ENCODE measurements at places on chromosomes 4 and X.

DNA sequence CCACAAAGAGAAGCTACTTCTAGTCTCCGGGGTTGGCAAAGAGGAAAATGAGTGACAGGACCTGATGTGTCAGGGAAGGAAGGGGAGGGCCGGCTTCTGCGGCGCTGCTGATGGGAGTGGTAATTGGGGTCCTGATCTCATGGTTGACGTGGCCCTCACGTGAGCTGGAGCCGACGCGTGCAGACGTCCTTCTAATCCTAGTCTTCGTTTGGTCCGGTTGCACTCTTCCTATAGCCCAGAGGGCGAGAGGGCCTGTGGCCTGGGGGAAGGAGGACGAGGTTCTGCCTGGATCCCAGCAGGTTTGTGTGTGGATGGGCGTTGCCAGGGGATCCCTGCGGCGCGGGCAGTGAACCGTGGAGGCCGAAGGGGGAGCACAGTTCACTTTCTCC lies at the start of gene ARMCX1:
TSS of gene ARMCX1 (plus strand) at position 186 of the 389 bp plus-strand sequence. CDS start 2,384 bp downstream, outside the sequence.
- DNase-seq = no peak

- DNase-seq = no peak
Observed at GRCh38 chr4:144681806-144682205, 35.9 kb downstream of the HHIP start.

GRCh38 chr4:10743357-10743756 lies 58.8 kb upstream of the CLNK start:
- DNase-seq = no peak

GRCh38 chr4:176262243-176262642 lies 6.8 kb downstream of the ASB5 start:
- no peak for DNase-seq

DNA sequence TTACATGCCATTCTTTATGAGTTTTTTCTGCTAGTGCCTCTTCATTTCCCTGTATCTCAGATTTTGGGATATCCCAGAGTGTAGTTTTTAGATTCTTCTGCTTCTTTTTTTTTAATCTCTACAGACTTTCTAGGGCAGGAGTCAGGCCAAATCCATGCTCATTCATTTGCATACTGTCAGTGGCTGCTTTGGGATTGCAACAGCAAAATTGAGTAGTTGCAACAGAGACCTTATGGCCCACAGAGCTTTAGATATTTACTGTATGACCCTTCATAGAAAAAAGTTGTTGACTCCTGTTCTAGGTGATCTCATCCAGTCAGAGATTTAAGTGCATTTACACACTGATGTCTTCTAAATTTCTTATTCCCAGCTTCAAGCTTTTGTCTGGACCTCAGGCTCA lies 35.3 kb downstream of the ARFIP1 start:
- no peak for DNase-seq

DNA sequence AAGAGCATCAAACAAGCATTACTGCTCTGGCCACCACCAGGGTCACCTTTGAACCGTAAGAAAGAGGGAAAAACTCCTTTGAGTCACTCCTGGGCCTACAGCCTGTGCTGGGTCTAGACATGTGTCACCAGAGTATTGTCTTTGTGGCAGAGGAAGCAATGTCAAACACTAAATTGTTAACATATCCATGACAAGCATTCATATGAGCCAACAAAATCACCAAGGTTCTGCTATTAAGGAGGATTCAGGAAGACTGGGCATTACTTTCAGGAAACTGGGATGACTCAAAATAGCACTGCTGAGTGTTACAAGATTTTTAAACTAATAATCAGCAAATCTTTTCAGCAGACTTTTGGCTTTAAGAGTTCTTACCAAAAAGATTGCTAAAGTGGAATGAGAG lies 28.1 kb downstream of the LGI2 start:
- DNase-seq = no peak

DNA sequence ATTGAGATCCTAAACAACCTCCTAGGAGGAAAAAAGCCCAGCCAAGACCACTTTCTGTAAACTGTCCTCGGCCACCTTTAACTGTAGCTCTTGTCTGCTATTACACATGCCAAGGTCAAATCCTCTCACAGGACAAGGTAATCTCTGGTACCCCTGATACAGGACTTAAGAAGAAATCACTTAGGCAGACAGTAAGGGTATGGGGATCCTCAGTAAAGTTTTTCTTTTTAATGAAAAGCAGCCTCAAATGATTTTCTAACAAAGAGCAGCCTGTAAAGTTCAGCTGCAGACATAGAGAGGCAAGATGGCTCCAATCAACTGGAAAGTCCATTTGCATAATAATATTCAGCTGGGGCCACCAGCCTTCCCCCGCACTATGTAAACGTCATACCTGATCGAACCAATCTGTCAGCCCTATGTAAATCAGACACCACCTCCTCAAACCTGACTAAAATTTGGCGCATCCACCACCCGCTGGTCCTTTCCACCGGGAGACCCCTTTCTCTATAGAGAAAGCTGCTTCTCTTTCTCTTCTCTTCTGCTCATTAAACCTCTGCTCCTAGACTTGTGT lies 14.6 kb upstream of the MPP1 start:
- no peak for DNase-seq

- DNase-seq = no peak
Observed at GRCh38 chr4:65450899-65451298, 219.4 kb downstream of the EPHA5 start.

GRCh38 chr4:31807036-31807435 lies 1086.9 kb downstream of the PCDH7 start:
- no peak for DNase-seq

DNA sequence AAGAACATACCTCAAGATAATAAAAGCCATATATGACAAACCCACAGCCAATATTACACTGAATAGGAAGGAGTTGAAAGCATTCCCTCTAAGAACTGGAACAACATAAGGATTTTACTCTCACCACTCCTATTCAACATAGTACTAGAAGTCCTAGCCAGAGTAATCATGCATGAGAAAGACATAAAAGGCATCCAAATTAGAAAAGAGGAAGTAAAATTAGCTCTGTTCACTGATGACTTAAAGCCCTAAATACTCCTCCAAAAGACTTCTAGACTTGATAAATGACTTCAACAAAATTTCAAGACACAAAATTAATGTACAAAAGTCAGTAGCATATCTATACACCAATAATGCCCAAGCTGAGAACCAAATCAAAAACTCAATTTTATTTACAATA lies 235.7 kb downstream of the NKX6-1 start:
- no peak for DNase-seq

DNA sequence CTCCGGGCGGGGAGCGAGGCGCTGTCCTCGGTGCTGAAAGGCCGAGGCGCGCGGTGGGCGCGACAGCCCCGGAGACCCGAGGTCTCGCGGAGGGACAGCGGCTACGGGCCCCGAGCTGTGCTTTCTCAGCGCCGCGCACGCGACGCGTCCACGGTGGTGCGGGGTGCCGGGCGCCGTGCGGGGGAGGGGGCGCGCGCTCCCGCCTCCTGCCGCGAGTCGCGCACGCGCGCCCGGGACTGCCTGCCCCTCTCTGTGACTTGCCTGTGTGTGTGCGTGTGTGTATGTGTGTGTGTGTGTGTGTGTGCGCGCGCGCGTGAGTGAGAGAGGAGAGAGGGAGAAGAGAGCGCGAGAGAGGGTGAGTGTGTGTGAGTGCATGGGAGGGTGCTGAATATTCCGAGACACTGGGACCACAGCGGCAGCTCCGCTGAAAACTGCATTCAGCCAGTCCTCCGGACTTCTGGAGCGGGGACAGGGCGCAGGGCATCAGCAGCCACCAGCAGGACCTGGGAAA lies at the start of gene GRIA2:
TSS of gene GRIA2 (plus strand) at position 358 of the 511 bp plus-strand sequence. CDS start 315 bp downstream, outside the sequence.
- DNase-seq = no peak

GRCh38 chr4:138400543-138400942 lies 158.4 kb upstream of the SLC7A11 start:
- no peak for DNase-seq

- no peak for DNase-seq
Observed at GRCh38 chrX:48695925-48696300, 621 bp upstream of the SUV39H1 start.

- DNase-seq = peak; percentile 65
Observed at GRCh38 chr4:88803600-88804096, 106.0 kb upstream of the NAP1L5 start.

DNA sequence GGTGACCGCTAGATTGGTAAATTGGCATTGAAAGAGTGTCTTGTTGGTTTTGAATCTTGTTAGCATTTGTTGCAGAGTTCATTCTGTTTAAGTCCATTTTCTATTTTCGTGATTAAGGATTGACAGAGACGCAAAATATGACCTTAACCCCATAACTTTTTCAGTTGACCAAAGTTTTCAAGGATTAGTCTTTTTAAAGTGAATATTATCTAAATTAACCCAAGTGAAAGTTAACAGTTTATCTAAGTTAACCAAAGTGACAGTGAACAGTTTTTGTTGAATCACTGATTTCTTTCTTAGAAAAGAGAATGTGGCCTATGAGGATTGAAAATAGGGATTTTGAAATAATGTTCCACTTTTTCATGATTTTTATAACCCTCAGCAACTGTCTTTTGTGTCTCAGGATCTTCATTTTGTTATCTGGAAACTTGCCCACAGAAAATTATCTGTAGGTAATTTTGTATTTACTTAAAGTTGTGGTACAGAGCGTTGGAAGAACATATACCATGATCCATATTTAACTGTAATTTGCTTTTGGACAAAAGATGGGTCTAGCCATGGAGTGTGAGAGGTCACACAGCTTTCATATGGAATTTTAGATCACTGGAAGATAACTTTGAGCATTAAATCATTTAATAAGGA lies 3.3 kb downstream of the CPEB2 start:
- no peak for DNase-seq

DNA sequence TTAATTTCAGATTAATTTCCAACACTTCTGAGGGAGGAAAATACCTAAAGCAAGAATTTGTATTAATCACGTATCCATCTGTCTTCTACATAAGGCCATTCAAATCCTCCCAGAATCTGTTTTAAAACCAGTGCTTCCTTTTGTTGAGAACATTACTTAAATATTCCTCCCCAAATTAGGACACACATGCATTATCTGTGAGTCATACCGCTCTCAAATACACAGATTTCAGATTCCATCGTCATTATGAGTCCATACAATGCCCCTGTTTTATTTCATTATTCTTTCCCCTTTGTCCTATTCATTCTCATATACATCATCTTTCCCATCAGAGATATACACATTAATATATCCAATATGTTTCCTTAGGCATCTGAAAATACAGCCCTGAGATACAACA lies 57.3 kb upstream of the PRSS12 start:
- DNase-seq = no peak

DNA sequence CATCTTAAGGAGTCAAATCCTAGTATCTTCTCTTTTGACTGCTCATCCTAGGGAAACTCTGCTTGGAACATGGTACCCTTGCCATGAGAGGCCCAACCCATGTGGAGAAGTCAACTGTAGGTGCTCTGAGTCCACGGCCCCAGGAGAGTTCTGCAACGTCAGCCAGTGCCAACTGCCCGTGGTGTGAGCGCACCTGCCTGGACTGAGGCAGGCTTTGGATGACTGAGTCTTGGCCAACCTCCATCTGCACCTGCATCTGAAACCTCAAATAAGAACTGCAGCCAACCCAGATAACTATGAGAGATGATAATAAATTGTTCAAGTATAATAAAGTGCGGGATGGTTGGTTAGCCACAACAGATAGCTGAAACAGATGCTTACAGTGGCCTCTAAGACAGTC lies 772.0 kb downstream of the TRIML1 start:
- no peak for DNase-seq

- DNase-seq = no peak
Observed at GRCh38 chr4:137825505-137825904, 293.2 kb upstream of the PCDH18 start.

DNA sequence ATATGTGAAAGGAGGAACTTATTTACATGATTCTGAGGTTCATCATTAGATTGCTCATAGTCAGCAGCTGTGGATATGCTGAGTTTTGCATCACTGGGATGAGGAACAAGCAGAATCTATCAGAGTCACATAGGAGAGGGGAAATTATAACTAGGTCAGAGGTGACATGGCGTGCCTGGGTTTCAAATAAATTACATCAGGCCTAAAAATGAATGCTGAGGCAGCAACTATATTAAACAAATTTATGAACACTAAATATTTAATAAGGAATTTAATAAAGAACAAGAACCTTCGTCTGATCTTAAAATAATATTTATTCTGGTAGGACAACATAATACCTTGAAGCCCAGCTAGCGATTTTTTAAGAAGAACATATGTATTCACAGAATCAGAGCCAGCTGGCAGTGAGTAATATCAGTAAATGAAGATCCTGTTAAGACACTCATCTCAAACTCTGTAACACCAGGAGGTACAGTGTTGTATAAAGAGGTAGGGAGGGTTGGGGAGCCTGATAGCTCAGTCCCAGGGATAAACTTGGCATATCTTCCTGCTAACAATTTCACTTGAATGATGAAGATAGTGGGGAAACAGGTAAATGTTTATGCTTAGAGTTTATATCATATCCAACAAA lies 60.9 kb upstream of the HS3ST1 start:
- DNase-seq = no peak

DNA sequence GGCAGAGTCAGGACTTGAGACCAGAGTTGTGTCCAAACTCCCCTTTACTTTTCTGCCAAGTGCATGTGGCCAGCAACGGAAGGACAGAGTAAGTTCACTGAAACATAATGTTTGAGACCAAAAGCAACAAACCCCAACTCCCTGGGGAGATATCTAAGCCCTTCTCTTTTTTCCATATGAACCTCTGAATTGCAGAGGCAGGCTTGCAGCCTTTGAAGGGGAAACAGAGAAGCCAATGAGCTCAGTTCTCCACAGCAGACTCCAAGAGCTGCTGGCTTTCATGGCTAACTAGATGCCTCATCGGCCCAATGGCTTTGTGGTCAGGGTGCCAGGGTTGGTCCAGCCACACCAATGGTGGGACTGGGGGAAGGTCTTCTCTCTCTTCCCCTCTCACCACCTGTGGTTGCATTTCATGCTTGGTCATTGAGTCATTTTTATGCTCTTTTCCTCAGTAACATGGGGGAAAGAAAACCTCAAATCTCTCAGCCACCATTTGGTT lies 34.0 kb downstream of the STARD8 start:
- peak; percentile 85 for DNase-seq

DNA sequence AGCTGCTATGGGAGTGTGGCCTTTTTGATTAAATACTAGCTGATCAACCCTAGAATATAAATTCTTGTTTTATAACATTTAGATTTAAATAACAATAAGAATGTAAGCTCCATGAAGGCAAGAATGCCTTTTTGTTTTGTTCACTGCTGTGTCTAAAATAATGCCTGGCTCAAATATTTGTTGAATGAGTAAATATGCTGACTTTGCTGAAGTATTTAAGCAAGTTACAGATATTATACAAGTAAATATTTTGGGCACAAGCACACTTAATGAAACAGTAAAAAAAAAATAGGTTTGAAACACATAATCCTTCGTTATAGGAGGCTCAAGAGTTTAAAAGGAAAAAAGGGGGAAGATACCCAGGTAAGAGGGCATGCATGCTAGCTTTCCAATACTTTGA lies 24.1 kb downstream of the FABP2 start:
- DNase-seq = no peak

DNA sequence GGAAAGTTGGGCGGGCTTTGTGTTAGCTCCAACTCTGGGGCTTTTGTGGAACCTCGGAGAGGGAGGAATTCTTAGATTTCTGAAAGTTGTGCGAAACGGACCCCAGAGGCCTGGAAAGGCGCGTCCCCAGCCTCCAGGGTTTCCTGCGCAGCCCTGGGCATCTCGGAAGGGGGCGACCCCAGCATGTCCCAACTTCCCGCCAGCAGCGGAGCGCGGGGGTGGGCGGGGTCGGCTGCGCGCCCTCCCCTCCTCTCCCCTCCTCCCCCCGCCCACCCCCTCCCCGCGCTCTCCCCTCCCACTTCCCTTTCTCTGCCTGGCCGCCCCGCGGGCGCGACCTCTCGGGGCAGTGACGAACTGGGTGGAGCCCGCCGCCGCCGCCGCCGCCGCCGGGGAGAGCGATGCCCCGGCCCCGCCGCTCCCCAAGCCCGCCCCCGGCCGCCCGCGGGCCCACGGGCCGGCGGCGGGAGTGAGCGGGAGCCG lies 16.8 kb downstream of the PTTG2 start:
- peak; percentile 59 for DNase-seq

Data from RCC 7860 (cell line).